Uterus (tissue), 4 donors: ENCODE measurements at places on chromosomes 7 and 10.

DNA sequence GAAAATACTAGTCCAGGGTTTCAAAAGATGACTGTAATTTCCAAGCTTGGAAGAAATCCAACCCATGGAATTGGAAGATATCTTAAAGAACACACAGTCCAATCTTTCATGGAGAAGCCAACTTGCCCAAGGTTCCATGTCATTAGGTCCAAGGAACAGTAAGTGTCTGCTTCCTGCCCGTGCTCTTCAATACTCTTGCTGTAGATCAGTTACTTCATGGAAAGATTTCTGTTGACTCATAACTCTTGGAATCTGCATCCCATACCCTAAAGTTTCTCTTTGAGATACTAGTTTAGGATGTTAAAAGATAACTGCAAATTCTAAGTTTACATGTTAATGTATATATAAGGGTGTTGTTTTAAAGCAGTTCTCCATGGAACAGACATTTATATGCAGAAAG lies 127.9 kb upstream of the SLC13A1 start:
- no peak overlapping the region for H3K27ac ChIP-seq
- H3K4me3 ChIP-seq = no peak overlapping the region
- H3K36me3 ChIP-seq = no peaks in the 10 kb centered on the region
- no peak for DNase-seq

GRCh38 chr10:34153663-34154382 lies 661.3 kb downstream of the PARD3 start:
- no peak overlapping the region for H3K4me3 ChIP-seq
- H3K27me3 ChIP-seq = no peaks in the 10 kb centered on the region
- H3K36me3 ChIP-seq = no peaks in the 10 kb centered on the region
- H3K27ac ChIP-seq = no peak overlapping the region
- no peaks in the 10 kb centered on the region for H3K4me1 ChIP-seq

DNA sequence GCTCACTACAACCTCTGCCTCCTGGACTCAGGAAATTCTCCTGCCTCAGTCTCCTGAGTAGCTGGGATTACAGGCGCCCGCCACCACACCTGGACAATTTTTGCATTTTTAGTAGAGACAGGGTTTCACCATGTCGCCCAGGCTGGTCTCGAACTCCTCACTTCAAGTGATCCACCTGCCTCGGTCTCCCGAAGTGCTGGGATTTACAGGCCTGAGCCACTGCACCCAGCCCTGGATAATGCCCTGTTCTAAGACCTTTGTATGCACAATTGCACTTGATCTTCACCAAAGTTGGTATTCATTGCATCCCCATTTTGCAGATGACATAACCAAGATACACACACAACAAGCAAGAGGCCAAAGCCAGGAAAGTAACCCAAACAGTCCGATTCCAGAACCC lies 97.7 kb upstream of the CARD11 start:
- H3K4me3 ChIP-seq = no peak overlapping the region
- no peaks in the 10 kb centered on the region for H3K4me1 ChIP-seq
- DNase-seq = no peak
- H3K27me3 ChIP-seq = no peaks in the 10 kb centered on the region

DNA sequence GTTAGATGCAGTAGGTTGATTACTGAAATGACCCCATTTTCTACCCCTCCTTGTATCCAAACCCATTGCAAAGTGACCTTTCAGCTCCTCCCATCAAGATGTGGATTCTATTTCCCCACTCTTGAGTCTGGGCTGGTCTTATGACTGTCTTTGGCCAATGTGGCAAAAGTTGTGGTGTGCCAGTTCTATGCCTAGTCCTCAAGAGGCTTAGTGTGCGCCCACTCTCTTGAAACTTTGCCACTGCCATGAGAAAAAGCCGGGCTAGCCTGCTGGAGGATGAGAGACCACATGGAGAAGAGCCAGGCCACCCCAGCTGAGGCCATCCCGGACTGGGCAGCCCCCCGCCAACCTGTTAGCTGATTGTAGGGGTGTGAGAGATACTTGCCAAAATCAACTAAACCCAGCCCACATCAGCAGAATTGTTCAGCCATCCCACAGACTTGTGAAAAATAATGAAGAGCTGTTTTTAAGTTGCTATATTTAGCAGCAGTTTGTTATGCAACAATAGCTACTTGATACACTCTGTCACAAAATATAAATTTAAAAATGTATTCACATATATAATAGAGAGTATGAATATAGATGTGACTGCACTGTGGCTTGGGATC lies 131.0 kb upstream of the PALS2 start:
- H3K27ac ChIP-seq = no peak overlapping the region
- no peak for DNase-seq
- no peaks in the 10 kb centered on the region for H3K36me3 ChIP-seq
- H3K4me1 ChIP-seq = no peaks in the 10 kb centered on the region
- H3K4me3 ChIP-seq = no peak overlapping the region
- no peaks in the 10 kb centered on the region for H3K27me3 ChIP-seq

GRCh38 chr10:113960617-113961181 lies 83.0 kb upstream of the ADRB1 start:
- no peak for DNase-seq
- no peaks in the 10 kb centered on the region for H3K27me3 ChIP-seq
- no peak overlapping the region for H3K4me3 ChIP-seq
- H3K27ac ChIP-seq = no peak overlapping the region
- H3K36me3 ChIP-seq = no peaks in the 10 kb centered on the region

- H3K27ac ChIP-seq = no peak overlapping the region
- DNase-seq = no peak
- no peak overlapping the region for H3K4me3 ChIP-seq
- no peaks in the 10 kb centered on the region for H3K4me1 ChIP-seq
- H3K36me3 ChIP-seq = no peaks in the 10 kb centered on the region
Measured at GRCh38 chr7:91551377-91552175, 287.3 kb downstream of the FZD1 start.

DNA sequence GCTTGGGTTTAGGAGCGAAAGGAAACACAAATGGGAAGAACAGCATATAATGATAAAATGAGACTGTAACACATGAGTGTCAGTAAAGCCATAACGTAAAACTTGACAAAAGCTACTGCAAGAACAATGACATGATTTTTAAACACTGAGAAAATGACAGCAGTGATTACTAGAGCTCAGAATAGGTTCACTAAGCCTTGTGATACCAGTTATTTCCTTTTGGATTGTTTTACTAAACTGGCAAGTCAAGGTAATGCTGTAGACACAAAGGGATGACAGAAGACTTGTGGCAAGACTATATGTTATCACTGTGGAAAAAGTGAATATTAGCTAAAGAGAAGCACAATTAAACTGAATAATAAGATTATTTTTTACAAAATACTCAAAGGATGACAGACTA lies 12.7 kb downstream of the NCOA4 start:
- no peak overlapping the region for H3K4me3 ChIP-seq
- H3K36me3 ChIP-seq = no peaks in the 10 kb centered on the region
- no peaks in the 10 kb centered on the region for H3K4me1 ChIP-seq
- DNase-seq = no peak
- no peaks in the 10 kb centered on the region for H3K27me3 ChIP-seq
- H3K27ac ChIP-seq = no peak overlapping the region

- H3K36me3 ChIP-seq = no peaks in the 10 kb centered on the region
- H3K4me1 ChIP-seq = no peaks in the 10 kb centered on the region
- no peak overlapping the region for H3K4me3 ChIP-seq
- no peaks in the 10 kb centered on the region for H3K27me3 ChIP-seq
Measured at GRCh38 chr10:86349474-86349873, 17.1 kb downstream of the GRID1 start.

- no peaks in the 10 kb centered on the region for H3K27me3 ChIP-seq
- no peak for DNase-seq
- no peak overlapping the region for H3K4me3 ChIP-seq
- no peaks in the 10 kb centered on the region for H3K36me3 ChIP-seq
- no peak overlapping the region for H3K27ac ChIP-seq
- H3K4me1 ChIP-seq = no peaks in the 10 kb centered on the region
Measured at GRCh38 chr10:75014516-75015230, 96.8 kb upstream of the SAMD8 start.

GRCh38 chr10:28800144-28800543 lies 122.8 kb downstream of the BAMBI start:
- H3K27me3 ChIP-seq = no peaks in the 10 kb centered on the region
- DNase-seq = no peak
- H3K27ac ChIP-seq = no peak overlapping the region

DNA sequence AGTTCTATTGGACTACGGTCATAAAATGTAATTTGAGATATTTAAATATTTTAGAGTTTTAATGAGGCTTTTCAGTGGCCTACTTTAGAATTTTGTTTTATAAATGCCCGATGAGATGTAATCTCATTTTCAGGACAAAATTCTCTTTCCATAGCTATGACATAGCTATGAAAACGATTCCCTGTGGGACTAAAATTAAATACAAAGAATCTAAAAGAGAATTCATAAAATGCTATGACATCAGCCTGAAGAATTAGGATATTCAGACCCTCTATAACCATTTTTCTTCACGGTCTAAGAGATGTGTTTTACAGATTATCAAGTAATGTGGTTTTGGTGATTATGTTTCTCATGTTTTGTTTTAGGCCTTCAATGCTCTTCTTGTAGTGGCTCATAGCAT lies 48.2 kb upstream of the ODAD2 start:
- H3K36me3 ChIP-seq = no peaks in the 10 kb centered on the region
- no peak overlapping the region for H3K27ac ChIP-seq
- no peaks in the 10 kb centered on the region for H3K4me1 ChIP-seq
- no peak for DNase-seq

GRCh38 chr7:130877991-130878305 lies 143.9 kb upstream of the KLF14 start:
- no peak overlapping the region for H3K27ac ChIP-seq
- no peaks in the 10 kb centered on the region for H3K4me1 ChIP-seq
- H3K36me3 ChIP-seq = no peaks in the 10 kb centered on the region
- H3K27me3 ChIP-seq = no peaks in the 10 kb centered on the region
- no peak overlapping the region for H3K4me3 ChIP-seq
- no peak for DNase-seq

DNA sequence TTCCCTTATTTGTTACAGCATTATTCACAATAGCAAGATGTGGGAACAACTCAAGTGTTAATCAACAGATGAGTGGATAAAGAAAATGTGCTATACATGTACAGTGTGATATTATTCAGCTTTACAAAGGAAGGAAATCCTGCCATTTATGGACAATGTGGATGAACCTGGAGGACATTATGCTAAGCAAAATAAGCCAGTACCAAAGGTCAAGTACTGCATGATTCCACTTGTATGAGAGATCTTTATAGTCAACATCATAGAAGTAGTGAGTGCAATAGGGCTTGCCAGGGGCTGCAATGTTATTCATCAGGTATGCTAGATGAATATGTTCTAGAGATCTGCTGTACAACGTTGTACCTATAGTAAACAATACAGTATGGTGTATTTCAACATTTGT lies 138.5 kb upstream of the AGR3 start:
- no peak overlapping the region for H3K27ac ChIP-seq
- H3K4me3 ChIP-seq = no peak overlapping the region
- H3K36me3 ChIP-seq = no peaks in the 10 kb centered on the region
- no peak for DNase-seq

DNA sequence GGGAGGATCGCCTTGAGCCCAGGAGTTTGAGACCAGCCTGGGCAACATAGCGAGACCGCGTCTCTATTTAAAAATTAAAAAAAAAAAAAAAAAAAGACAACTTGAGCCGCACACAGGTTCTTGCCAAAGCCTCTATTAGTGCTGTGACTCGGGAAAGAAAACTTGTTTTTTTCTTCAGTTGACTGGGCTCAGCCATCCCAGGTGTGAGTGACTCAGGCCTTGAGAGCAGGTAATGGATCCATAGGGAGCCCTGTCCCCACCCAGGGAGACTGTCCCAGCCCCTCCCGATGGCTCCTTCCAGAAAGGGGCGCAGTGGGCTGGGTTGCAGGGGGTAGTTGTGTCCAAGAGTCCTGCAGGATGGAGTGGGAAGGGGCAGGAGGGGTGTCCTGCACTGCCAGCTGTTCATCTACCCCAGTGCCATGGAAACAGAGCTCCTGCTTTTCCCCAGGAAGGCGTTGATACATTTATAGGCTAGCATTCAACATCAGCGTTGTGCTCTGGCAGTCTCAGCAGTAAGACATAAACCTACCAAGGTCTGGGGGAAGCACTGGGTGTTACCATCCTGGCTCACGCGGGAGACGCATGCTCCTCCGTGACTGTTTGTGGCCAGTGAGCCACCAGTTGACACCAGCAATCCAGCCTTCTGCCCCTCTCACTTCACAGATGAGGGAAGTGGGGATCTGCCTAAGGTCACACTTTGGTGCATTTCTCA lies 126.6 kb downstream of the CUX1 start:
- DNase-seq = no peak
- H3K27me3 ChIP-seq = no peaks in the 10 kb centered on the region
- no peaks in the 10 kb centered on the region for H3K36me3 ChIP-seq

- H3K27ac ChIP-seq = no peak overlapping the region
- DNase-seq = no peak
- H3K4me3 ChIP-seq = no peak overlapping the region
- H3K4me1 ChIP-seq = no peaks in the 10 kb centered on the region
- H3K36me3 ChIP-seq = no peaks in the 10 kb centered on the region
Measured at GRCh38 chr10:66833861-66834260, 92.0 kb upstream of the LRRTM3 start.

DNA sequence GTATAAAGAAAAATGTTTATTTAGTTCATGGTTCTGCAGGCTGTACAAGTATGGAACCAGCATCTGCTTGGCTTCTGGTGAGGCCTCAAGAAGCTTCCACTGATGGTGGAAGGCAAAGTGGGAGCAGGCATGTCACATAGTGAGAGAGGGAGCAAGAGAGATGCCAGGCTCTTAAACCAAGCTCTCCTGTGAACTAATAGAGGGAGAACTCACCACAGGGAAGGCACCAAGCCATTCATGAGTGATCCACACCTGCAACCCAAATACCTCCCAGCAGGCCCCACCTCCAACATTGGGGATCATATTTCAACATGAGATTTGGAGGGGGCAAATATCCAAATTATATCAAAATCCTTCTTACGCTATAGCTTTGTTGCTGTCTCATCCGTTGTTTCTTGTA lies 113.1 kb downstream of the CPED1 start:
- DNase-seq = no peak
- peaks cover 5% of the 10 kb centered on the region for H3K4me1 ChIP-seq
- no peaks in the 10 kb centered on the region for H3K27me3 ChIP-seq
- no peaks in the 10 kb centered on the region for H3K36me3 ChIP-seq

DNA sequence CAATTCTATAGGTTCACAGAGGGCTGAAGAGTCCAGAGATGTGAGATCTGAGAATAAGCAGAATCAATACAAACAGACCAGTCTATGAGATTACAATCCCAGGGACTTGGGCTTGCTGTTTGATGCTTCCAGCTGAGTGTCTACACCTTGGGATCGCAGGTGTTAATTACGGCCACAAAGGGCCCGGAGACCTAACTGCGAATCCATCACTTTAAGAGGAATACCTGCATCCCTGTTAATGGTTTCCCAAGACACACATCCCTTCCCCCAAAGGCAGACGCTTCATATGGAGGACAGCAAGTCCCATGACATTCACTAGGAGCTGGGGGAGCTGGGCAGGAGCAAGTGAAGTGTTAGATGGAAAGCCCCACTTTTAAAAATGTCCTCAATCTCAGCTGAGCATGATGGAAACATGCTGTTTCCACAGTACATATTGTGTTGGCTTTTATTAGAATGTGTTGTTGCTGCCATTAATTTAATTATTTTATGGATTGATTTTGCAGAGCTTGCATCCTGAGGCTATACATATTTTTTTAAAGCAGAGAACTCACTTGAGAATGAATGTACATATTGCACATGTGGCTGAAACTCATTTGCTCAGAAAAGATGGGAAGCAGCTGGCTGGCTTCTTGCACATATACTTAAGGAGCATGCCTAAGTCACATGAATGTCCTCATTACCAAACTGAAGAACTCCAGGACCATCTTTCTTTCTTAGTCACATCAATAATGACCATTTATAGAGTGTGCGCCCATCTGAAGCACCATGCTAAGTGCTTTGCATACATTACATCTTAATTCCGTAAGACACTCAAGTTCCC lies 151.3 kb downstream of the NEBL start:
- no peak overlapping the region for H3K27ac ChIP-seq
- no peaks in the 10 kb centered on the region for H3K36me3 ChIP-seq
- no peak for DNase-seq
- no peaks in the 10 kb centered on the region for H3K4me1 ChIP-seq
